GM12865 (cell line): ENCODE measurements at places on chromosomes 2 and 18.

- DNase-seq = peak; percentile 65
Measured at GRCh38 chr18:70195852-70196434, 9.5 kb downstream of the RTTN start.

DNA sequence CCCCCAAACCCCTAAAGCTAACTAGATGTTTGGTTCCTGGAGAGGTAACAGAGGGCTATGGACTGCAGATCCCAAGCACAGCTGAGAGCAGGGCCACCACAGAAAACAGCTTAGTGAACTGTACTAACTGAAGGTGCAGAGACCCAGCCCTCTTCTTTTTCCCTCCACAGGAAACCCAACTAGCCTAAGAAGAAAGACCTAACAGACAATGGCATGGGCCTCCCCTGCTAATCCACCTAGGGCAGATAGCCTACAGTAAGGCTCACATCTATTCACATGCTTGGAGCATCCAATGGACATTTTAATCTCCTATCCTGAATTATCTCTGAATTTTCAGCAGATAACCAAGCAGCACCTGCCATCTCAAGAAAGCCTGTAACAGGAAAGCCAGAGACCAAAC lies 8.8 kb upstream of the FECH start:
- no peak for DNase-seq

- DNase-seq = no peak
Measured at GRCh38 chr18:25434745-25435144, 82.8 kb upstream of the ZNF521 start.

GRCh38 chr2:176560296-176560695 lies 291.1 kb downstream of the MTX2 start:
- no peak for DNase-seq

DNA sequence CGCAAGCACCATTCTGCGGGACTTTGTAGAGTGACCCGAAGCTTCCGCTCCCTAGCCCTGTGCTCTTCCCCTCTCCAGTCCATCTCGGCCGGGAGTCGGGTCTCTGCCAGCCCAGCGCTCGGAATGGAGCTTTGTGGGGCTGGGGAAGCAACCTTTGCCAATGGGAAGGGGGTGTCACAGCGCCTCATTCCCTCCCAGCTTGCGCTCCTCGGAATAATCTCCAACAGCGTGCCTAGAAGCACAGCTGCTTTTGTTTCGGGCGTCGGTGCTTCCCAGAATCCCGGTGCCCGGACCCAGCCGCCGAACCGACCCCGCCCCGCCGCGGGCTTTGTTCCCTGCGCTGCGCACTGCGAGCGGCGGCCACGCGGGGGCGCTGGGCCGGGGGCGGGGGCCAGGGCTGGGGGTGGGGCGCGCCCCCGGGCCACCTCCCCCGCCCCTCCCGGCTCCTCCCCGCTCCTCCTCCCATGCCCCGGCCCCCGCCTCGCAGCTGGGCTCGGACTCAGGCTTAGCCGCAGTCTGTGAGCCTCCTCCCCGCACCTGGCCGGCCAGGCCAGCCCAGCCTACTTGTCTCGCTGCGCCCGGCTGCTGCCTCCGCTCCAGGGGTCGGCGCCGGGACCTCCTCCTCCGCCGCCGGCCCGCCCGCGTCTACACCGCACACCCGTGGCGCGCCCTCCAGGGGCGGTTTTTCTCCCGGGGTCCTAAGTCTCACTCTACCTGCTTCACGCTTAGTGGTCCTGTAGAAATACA lies 77.7 kb upstream of the SMAD2 start:
- DNase-seq = peak; percentile 37

DNA sequence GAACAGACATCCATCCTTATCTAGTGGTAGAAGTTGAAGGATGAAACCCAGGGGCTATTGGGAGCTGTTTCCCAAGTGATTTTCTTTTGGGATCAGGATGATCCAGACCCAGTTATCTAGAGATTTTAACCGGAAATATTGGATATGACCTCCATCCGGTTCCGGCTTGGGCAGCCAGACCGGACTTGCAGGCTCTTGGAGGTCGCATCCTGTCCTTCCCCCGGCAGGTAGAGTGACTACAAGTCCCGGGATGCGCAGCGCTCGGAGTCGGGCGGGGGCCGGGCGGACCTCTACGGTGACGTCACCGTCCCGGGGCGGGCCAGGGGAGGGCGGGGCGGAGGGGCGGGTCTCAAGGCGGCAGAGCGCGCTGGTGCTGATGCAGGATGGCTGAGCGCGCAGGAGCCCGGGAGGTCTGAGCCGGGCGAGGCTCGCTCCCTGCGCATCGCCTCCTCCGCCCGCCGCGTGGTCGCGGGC lies at the start of gene KIF5C:
Gene KIF5C, plus strand, starts transcription at position 360 of the 474 bp plus-strand sequence. CDS start 391 bp downstream, outside the sequence.
- peak; percentile 96 for DNase-seq

DNA sequence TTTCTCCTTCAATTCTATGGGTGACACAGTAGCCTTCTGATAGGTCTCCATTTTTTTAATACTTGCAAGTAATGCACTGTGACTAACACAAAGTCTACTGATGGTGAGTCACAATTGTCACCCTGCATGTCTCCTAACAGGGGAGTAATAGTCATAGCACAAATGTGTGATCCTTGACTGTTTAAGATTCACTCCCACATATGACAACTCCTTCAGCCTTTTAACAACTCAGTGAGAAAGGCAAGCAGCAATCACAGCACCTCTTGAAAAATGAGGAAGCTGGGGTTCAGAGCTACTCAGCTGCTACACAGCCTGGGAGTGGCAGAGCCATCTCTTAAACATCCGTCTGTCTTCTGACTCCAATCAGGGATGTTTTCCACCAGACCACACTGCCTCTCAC lies 63.8 kb downstream of the EHD3 start:
- DNase-seq = no peak
